ENCODE measurements at places on chromosomes 2 and 18.
A peak's percentile ranks its signal among the peaks of the same experiment; 100 is the strongest.

- peak; percentile 94 for DNase-seq
Measured at GRCh38 chr2:85741833-85742455, 11.8 kb upstream of the ATOH8 start.

- DNase-seq = no peak
Measured at GRCh38 chr18:7062236-7062635, 55.4 kb downstream of the LAMA1 start.

DNA sequence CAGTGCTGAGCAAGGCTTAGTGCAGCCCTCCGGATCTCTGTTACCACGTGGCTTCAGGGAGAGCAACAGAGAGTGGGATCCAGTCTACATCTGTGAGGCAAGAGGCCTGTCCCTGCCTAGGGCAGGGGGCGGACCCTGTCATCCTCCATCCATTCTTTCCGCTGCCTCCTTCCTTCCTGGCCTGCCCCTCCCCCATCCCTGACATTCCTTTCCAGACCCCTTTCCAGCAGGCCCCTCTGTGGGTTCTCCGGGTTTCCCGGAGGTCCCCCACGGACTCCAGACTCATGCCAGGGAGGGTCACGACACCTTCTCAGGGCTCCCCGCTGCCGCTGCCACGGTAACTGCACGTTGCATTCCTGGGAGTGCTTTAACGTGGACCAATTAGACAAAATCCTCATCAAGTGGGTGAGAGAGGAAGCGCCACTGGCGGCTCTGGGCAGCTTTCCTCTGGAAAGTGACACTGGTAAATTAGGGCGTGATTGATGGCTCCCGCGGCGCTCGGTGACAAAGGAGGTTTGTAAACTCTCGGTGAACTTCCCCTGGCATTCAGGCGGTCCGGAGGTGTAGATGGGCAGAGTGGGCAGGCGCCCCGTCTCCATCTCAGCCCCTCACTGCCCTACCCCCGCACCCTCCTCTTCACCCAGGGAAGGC lies 11.4 kb downstream of the ATOH8 start:
- DNase-seq = peak; percentile 90

- DNase-seq = no peak
Measured at GRCh38 chr2:109382226-109382895, 231.4 kb downstream of the SEPTIN10 start.

DNA sequence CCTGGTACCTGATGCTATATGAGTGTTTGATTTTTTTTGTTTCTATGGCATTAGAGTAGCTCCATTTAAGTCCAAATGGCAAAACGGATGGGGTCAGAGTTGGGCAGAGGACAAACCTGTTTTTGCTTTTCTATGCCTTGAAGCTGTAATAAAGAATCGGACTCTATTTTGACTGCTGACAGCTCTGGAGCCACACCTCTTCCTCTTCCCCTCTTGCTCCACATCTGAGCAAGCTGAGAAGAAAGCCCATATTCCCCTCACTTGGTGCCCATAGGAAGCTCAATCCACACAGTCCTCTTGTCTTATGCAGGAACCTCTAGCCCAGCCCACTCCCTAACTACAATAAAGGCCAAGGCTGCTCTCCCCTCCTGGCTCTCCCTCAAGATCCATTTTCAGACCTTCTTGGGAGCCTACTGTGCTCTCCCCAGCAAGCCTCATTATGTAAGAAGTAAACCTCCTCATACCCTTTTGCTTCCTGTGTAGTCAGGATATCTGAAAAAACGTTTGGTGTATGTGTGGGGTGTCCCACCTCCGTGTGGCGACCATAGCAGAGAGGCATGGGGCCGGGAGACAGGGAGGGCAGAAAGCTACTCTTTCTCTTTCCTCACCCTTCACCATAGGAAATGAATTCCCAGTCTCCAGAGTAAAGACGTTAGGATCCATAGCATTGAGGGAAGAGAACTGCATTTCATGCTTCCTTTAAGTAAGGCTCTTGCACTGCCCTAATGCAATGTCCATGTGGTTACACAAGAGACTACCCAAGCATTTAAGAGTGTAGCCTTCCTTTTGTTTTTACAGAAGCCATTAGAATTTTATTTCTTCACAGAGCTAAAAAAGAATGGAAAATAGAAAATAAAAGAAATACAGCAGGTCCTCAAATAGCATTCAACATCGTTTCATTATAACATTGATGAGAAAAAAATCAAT lies 41.9 kb upstream of the RAPGEF4 start:
- DNase-seq = no peak

- DNase-seq = no peak
Measured at GRCh38 chr18:59646963-59647307, 50.3 kb downstream of the CCBE1 start.

DNA sequence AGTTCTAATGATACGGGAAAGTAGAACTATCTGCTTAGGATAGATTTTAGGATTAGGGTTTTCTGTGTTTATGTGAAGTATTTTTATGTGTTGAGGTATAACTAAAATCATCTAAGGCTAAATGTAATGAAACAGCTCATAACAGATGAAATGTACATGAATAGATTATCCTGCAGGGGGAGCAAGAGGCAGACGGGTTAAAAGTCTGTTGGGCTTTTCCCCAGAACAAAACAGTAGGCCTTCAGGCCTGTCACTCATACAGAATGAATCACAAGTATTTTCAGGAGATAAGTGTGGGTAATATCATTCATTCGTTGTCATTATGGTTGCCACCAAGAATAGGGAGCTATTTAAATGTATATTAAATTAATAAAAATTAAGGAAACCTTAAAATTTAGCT lies 107.9 kb upstream of the IL1R2 start:
- DNase-seq = peak; percentile 12

DNA sequence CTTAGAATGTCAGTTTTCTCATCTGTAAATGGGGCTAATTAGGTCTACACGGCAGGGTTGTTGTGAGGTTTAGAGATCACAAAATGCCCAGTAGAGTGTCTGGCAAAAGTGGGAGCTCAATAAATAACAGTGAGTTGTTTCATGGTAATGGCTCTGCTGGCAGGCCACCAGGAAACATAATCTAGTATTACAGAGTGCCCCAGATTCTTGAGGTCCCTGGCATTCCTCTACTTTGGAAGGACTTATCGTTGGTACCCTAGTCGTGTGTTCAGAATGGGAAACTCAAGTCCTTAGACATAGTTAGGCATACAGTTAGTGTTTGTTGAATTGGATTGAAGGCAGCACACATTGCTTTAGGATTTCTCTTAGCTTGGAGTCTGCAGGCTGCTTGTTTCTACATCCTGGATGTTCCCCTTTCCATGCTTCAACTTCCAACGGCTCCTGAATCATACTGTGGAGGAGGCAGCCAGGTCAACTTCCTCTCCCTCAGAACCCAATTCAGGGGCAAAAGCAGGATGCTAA lies 161.5 kb upstream of the FOSL2 start:
- no peak for DNase-seq

GRCh38 chr18:12442946-12443345 lies 35.2 kb downstream of the PRELID3A start:
- no peak for DNase-seq

DNA sequence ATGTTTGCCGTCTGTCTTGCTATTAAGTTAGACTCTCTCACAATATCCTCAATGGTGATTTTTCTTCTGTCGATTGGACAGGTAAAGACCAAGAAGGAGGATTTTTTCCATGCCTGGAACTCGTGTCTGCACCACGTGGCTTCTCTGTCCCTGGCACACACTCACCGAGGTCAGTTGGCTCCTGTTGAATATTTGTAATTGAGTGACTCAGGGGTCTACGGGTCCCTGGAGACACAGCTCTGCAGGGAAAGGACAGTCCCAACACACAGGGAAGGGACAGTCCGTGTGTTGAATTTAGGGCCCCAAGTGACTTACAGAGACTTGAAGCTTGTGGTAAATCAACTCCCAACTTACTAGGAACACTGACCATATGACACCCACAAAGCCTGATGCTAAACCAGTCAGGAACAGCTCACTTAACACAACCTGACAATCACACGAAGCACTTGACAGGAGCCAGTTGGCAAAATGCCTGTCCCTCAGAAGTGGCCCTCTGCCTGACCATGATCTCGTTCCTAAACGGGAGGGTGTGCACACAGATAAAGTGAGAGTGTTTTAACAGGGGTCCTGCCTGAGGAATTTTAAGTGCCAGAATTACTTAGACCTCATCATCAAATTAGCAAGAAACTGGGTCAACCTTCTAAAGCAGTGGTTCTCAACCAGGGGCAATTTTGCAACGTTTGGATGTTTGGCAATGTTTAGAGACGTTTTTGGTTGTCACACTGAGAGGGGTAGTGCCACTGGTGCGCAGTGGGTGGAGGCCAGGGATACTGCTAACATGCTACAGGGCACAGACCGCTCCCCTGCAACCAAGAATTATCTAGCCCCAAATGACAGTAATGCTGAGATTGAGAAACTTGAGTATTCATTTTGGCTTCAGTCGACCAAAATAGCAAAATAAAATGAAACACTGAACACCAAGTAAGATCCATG lies 88.9 kb upstream of the BCL2L11 start:
- DNase-seq = no peak

DNA sequence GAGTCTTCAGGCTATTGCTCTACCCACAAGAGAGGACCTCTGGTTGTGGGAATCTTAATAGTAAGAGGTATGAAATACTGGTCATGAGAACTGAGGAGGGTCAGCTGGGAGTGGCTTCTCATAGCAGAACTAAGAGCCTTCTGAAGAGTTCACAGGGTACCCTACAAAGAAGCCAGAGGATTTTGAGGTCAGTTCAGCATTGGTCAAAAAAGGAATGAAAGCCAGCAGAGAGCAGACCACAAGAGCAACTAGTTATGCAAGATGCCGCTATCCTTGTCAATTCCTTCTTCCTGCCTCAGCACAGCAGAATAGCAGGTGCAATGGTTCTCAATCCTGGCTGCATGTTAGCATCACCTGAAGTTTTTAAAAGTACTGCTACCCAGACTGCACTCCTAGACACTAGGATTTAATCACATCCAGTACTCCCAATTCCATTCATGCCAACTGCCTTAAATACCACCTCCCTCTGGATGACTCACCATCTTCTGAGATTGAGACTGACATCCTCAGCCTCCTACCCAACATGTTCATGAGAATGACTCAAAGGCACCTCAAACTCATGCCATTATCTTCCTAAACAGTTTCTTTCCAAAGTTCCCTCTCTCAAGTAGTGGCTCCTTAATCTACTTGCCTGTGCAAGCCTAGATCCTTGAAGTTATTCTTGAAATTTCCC lies 81.0 kb upstream of the RBMS1 start:
- DNase-seq = no peak

GRCh38 chr2:62209427-62209991 lies 13.6 kb downstream of the B3GNT2 start:
- DNase-seq = no peak

- no peak for DNase-seq
Measured at GRCh38 chr18:65587491-65587890, 163.3 kb upstream of the CDH7 start.

GRCh38 chr2:239371726-239372686 lies 28.8 kb downstream of the HDAC4 start:
- no peak for DNase-seq

DNA sequence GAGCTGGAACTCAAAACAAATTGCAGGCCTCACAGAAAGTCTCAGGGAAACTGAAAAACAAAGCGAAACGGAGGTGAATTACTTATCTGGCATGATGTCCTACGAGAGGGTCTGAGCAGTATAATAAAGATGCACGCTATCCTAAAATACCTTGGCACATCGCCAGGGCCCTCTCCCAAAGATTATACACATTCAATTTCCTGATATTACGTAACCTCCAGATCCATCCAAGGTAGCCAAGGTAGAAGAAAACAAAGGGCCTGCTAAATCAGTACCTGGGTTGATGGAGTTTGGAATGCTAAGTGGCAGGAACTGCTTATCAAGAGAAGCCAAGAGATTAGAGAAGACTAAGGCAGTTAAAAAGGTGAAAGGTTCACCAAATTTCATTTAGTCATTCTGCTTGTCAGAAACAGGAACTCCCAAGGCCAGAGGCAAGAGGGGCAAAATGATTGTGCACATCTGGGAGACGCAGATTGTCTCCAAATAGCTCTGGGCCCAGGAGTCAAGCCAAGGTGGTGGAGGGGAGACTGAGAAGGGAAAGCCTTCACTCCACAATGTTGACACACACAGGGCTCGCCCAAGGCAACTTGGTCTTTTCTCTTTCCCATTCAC lies 236.8 kb upstream of the ATP5MC3 start:
- DNase-seq = peak; percentile 27

GRCh38 chr2:121346859-121347258 lies 61.9 kb upstream of the TFCP2L1 start:
- no peak for DNase-seq

DNA sequence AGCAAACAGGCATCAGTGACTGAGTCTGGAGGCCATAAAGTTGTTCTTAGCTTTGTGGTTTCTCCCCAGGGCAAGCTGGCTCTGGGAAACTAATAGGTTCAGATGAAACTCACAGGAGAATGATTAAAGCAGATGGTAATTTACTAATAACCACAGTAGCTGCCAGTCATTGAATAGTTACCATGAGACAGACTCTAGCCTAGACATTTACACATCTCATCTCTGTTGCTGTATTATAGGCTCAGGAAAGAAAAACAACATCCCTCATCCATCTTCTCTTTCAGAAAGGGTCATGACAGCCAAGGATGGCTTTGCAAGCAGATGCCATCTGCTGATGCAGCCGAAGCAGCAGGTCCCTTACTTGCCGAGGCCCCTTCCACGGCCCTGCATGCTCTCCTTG lies 314.0 kb upstream of the ID2 start:
- no peak for DNase-seq

DNA sequence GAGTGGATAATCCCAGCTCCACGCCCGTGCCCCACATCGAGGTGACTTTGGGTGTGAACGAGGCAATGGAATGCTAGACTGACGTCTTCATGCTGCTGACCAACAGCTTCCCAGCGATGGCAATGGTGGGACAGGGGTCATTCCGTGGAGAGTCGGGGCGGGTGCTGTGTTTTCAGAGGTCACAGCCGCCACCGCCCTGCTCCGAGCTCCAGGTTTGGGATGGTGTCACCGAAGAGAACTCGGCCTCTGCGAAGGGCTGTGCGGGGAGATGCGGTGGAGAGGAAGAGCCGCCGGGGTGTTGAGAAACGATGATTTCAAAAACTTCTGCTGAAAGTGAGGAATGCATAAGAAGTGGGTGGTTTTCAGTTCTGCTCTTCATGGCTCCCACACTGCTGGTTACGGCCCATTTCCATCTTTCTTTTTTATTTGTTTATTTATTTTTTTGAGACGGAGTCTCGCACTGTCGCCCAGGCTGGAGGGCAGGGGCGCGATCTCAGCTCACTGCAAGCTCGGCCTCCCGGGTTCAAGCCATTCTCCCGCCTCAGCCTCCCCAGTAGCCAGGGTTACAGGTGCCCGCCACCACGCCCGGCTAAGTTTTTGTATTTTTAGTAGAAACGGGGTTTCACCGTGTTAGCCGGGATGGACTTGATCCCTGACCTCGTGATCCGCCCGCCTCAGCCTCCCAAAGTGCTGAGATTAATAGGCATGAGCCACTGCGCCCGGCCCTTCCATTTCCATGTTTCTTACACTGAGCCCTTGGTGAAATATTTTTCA lies 142.6 kb downstream of the RTP5 start:
- DNase-seq = no peak

GRCh38 chr2:153780241-153780640 lies 91.5 kb upstream of the GALNT13 start:
- DNase-seq = no peak

Measured in NCI-H2227 treated with DMSO at 0.1 percent for 48 hours (cell line).